RWPE2 (cell line): ENCODE measurements at places on chromosomes 3 and 15.

- peak; percentile 29 for DNase-seq
Measured at GRCh38 chr3:122920986-122921385, 106.6 kb downstream of the SEMA5B start.

- no peak for DNase-seq
Measured at GRCh38 chr3:193620650-193621049, 27.6 kb downstream of the OPA1 start.

- no peak for DNase-seq
Measured at GRCh38 chr3:71360764-71361163, 222.8 kb downstream of the FOXP1 start.

- no peak for DNase-seq
Measured at GRCh38 chr15:89307046-89307587, 27.5 kb downstream of the POLG start.

DNA sequence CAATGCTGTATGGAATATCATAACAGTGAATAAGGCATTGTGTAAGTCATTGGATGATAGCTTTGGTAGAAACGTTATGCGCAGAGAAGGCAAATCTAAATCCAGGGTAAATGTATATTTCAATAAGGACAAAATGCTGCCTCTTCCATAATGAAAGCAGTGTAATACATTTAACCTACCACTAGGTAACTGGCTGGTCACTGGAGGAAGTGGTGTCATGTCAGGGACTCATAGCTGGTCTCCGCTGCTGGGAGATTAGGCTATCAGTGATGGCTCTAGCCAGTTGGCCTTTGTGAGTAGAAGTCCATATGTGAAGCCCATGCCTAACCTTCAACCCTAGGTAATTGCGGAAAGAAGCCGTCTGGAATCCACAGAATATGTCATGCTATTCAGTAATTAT lies 140.9 kb downstream of the NLGN1 start:
- no peak for DNase-seq

DNA sequence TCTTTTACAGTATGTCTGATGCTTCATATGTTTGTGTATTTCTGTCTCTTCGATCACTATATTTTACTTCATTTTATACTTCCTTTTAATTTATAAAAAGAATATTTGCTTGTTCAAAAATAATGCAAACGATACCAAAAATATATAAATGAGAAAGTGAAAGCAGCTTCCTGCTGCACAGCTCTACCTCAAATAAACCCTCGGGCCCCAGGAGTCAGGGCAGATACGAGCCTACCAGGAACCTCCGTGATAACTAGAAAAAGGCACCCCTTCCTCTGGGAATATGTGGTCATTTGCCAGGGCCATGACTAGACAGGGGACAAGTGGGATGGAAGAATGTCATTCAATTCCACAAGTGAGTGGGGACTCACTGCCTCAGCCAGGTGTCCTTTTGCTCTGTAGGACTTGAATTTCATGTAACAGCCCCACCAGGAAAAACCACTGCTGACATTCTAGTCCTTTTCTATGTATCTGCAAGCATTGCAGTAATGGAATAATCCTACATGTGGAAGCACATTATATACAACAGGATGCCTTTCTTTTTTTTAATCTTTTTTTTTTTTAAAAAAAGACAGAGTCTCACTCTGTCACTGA lies 133.3 kb downstream of the SUCLG2 start:
- no peak for DNase-seq

- peak; percentile 2 for DNase-seq
Measured at GRCh38 chr3:10272977-10273376, 19.8 kb downstream of the GHRL start.

- DNase-seq: no peak
Measured at GRCh38 chr3:113783980-113784379, 37.1 kb downstream of the ATP6V1A start.

GRCh38 chr3:125694761-125695294 lies 99.5 kb upstream of the OSBPL11 start:
- DNase-seq: no peak
